ENCODE measurements at places on chromosomes 5 and 9.

DNA sequence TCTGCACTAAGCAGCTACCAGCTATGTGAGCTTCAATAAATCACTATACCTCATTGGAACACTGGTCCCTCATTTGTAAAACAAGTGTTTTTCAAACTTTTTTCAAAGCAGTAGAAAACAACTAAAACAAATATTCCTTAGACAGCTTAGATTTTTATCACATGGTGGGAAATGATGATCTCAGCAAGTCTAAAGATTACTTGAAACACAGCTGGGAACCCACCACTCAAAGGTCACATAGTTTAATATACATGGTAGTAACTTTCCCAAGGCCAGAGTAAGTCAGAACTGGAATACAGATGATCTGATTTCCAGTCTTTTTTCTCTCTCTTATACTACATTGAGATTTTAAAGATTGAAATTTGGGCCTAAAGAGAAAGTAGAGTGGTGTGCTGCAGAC is 850 bp upstream of the C6 start:
- no peak for DNase-seq

DNA sequence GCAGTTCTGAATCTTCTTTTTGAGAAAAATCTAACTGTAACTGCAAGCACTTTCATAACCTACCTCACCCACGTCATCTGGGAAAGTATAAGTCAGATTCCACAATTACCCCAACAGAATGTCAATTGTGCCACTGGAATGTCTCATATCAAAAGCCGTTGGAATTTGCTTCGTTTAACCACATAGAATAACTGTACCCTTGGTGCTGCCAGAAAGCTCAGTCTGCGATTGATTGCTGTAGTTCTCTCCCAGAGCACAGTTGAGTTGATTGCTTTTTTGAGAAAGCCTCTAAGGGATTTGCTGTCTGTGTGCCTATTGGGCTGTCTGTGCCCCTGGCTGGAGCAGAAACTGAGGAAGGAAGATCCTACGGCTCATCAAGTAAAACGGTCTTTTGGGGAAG is 583.6 kb downstream of the TMEM38B start:
- DNase-seq = no peak

DNA sequence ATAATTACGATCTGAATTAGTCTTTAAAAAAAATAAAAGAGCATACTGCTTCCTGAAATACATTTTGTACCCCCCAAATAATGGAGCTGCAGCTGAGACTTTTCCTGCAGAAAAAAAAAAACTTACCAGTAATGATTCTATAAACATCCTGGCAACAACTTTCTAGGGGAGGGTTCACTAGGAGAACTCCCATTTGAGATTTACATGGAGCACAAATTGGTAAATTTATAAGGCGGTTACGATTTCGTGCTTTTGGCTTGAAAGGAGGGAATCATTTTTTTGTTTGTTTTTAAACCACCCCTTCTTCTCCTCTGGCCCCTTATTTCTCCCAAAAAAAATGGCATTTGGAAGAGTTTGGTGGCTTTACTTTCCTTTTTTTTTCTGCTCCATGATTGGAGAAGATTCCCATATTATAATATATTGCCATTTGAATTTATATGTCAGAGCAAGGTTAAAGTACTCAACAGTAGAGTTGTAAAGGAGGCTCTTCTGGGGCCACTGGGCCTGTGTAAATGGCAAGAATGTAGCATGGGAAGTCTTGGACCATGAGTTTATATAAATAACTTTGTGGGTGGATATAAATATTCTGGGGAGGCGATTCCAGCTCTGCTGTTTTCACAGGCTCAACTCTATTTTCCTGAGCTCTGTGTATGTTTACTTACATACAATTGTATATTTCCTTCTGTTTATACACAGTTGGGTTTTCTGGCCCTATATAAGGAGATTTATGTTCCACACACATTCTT is 159.9 kb downstream of the CSNK1G3 start:
- no peak for DNase-seq

DNA sequence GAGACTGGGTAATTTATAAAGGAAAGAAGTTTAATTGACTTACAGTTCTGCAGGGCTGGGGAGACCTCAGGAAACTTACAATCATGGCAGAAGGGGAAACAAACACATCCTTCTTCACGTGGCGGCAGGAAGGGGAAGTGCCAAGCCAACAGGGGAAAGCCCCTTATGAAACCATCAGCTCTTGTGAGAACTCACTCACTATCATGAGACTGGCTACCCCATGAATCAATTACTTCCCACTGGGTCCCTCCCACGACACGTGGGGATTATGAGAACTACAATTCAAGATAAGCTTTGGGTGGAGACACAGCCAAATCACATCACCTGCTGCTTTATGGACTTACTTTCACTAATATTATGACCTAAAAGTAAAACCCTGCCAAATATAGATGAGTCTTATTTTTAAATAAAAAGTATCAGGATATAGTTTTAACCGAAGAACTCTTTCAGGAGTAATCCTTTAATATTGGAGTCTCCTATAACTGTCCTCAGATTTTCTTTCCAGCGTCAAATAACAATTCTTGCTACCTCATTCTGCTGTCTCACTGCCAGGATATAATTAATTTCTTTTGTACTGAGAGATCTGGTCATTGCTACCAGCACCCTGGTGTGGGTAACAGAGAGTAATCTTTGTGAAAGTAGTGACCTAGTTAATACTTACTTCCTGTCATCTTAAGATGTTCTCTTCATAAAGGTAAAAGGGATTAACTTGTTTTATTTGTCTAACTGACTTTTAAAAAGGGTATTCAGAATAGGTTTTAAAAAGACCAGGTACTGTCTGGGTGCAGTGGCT is 68.6 kb downstream of the NLN start:
- no peak for DNase-seq

All from activated CD4-positive, alpha-beta T cell treated with anti-CD3 and anti-CD28 coated beads for 24 hours (primary cell).